ENCODE measurements at places on chromosomes 4 and X.

GRCh38 chr4:152132776-152133175 lies 372.0 kb upstream of the GATB start:
- DNase-seq = no peak

- no peak for DNase-seq
These were observed 961.8 kb upstream of the TENM3 start for GRCh38 chr4:181281451-181281850.

- no peak for DNase-seq
These were observed 112.5 kb downstream of the MAPK10 start for GRCh38 chr4:86247320-86247719.

- DNase-seq = no peak
These were observed 150.3 kb downstream of the MSL3 start for GRCh38 chrX:11908371-11908770.

DNA sequence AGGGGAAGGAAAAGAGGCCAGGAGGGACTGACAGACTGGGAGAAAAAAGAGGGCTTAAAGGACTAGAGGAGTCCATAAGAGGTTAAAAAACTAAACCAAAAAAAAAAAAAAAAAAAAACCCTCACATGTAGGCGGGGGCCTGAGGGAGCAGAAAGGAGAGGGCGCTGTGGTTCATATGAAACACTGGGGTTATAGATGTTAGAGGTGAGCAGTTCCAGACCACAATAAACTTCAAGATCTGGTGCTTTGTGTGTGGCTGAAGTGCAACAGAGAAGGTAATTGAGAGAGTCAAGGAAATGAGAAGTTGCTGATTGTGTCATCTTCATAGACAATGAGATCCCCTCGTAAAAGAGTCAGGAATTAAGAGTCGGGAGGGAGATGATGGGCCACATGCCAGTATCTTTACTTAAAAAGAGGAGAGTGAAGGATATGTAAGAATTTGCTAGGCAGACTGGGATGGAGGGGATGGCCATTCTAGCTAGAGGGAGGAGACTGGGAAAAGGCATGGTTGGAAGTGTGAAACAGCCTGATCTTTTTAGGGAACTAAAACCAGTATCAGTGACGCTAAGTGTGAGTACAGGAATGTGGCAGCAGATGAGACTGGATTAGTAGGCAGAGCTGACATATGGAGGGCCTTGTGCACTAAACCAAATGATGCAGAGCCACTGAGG lies 18.4 kb upstream of the OGT start:
- no peak for DNase-seq

DNA sequence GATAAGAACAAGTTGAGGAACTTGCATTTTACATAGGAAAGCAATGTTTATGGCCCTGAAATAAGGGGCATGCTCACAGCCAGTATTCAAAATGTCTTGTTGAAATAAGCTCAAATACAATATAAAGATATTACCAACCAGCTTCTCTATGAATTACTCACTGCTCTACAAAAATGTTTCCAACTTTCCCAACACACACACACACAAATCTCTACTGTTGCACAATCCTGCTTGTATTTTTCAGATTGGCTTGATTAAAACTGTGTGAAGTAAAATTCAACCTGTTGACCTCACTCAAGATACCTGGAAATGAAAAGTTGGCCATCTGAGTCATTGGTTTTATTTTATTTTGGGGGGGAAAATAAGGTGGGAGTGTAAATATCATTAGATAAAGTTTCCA lies 128.6 kb downstream of the CHIC2 start:
- no peak for DNase-seq
